ENCODE measurements at places on chromosomes 11 and 22.

DNA sequence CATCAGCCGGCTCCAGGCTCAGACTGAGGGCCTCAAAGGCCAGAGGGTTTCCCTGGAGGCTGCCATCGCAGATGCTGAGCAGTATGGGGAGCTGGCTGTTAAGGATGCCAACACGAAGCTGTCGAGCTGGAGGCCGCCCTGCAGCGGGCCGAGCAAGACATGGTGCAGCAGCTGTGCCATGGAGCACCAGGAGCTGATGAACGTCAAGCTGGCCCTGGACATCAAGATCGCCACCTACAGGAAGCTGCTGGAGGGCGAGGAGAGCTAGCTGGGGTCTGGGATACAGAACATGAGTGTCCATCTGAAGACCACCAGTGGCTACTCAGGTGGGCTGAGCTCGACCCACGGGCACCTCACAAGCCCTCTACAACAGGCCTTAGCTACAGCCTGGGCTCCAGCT, 4.0 kb upstream of the SCUBE2 start:
- no peak for DNase-seq

GRCh38 chr11:128707681-128708080, 13.8 kb downstream of the FLI1 start:
- no peak for DNase-seq

DNA sequence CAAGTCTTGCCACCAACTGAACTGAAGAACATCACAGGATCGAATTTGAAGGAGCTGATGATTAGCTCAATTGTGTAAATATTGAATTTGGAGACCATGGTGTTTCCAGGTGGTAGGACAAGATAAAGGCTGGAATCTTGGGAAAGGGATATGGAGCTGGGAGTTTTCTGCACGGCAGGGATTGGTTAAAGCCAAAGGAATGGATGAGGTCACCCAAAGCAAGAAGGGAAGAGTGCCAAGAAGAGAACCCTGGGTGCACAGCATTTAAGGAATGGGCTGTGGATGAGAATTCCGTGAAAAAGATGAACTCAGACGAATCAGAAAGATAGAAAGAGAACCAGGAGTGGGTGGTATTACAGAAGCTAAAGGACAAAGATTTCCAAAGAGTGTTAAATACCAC, 29.4 kb upstream of the RRAS2 start:
- DNase-seq: no peak

- DNase-seq: no peak
Observed at GRCh38 chr22:45600790-45601730, 70.6 kb upstream of the ATXN10 start.

DNA sequence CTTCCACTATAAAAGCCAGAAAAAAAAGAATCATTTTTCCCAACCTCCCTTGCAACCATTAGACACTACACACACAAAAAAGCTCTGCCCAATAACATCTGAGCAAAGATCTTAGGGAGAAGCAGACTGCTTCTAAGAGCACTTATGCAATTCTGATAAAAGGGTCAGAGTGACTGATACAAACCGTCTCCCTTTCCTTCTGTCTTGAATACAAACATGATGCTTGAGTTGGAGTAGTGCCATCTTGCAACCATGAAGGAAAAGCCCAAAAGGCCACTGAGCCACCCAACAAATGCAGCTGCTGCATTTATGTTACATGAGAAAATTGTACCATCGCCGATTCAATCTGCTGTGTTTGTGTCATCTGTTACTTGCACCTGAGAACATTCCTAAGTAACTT, 47.6 kb upstream of the EED start:
- no peak for DNase-seq

GRCh38 chr11:128580612-128581011, 6.7 kb downstream of the ETS1 start:
- no peak for DNase-seq

- no peak for DNase-seq
Observed at GRCh38 chr11:74612877-74613276, 20.5 kb downstream of the POLD3 start.

DNA sequence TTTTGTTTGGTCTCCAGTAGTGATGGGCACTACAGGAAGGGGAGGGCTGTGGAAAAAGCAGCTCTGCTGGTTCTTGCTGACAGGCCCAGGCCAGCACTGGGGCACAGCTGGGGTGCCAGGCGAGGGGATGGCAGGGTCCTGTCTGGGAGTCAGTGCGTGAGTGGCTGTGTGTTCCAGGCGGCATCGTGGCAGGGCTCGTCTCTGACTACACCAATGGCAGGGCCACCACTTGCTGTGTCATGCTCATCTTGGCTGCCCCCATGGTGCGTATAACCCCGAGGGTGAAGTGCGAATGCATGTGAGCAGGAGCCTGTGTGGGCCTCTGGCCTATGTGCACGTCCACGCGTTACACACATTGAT, 20.9 kb downstream of the SLC37A2 start:
- DNase-seq: no peak

DNA sequence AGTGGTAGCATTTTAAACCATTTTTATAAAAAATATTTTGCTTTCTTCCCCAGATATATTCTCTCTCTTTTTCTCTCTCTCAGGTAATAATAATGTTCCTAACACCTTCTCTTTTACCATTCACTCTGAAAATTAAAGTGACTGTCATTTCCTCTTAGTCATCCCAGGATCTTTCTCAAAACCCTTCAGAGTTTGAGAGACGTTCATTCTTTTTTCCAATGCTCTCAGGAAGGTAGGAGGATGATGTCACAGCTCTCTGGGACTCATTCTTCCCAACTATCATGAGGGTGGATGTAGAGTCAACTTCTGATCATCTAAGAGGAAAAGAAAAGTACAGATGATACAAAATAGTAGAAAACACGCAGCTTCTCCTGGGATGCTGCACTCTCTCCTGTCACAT, 60.2 kb upstream of the CRTAM start:
- DNase-seq: no peak

- no peak for DNase-seq
Observed at GRCh38 chr22:30675436-30675835, 7.8 kb upstream of the DUSP18 start.

DNA sequence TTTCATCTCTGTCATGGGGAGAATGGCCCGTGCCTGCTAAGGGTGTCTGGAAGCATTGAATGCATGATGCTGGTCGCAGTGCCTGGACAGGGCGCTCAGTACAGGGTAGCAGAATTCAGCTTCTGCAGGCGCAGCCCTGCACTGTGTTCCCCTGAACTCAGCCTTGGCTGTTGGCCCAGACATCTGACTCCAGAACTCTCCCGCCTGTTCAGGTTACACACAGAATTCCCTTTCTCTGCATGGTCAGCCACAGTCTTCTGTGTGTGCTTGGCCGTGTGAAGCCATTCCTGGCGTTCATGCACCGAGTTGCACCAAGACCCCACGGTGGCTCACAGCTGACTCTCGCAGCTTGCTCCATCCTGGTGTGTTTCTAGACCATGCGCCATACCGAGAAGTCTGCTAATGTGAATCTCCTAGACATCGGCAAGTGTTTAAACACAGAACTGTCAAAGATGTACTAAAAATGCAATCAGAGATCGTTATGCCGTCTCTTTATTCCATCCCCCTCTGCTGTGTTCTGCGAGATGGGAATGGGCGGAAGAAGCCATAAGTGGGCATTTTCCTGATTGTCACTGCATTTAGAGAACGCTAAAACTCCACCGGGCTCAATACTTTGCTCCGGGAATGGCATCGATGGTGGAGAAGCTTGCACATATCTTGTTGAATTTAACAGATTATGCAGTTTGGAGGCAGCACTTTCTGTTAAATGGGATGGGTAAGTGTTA, 55.6 kb downstream of the MPPED1 start:
- no peak for DNase-seq

DNA sequence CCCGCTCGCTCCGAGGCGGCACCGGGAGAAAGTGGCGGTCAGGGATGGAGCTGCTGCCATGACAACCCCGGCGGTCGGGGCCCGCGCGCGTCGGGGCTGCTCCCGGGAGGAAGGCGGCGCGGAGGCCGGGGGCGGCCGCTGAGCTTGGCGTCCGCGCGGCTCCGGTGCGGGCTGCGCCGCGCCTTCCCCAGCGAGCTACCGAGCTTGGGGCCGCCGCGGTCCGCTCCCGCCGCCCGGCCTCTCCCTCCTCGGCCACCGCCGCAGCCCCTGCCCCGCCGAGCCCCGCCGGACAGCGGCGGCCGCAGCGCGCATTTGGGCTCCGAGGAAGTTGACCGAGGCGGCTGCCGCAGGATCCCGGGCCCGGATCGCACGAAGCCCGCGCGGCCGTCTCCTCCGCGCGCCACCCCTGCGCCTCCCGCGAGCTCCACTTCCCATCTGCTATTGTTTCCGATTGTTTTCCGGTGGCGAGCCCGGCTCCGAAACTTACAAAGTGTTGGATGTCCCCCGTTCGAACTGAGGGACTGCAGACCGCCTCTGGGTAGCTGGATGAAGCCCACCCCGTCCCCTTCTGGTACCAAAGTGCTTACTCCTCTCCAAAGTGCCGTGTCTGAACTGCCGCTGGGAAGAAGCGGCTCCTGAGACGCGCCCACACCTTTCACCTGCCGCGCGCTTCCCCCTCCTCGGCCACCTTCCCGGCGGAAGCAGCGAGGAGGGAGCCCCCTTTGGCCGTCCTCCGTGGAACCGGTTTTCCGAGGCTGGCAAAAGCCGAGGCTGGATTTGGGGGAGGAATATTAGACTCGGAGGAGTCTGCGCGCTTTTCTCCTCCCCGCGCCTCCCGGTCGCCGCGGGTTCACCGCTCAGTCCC, 540.3 kb downstream of the NTM start:
- no peak for DNase-seq

- no peak for DNase-seq
Observed at GRCh38 chr11:130892861-130893260, 23.4 kb downstream of the SNX19 start.

- DNase-seq: no peak
Observed at GRCh38 chr11:134045799-134046635, 22.9 kb upstream of the JAM3 start.

GRCh38 chr11:104098555-104098954, 62.1 kb downstream of the DDI1 start:
- DNase-seq: no peak

- no peak for DNase-seq
Observed at GRCh38 chr11:72812604-72812966, 1.6 kb upstream of the ATG16L2 start.

- DNase-seq: no peak
Observed at GRCh38 chr22:49350441-49351121, 477.1 kb downstream of the BRD1 start.

DNA sequence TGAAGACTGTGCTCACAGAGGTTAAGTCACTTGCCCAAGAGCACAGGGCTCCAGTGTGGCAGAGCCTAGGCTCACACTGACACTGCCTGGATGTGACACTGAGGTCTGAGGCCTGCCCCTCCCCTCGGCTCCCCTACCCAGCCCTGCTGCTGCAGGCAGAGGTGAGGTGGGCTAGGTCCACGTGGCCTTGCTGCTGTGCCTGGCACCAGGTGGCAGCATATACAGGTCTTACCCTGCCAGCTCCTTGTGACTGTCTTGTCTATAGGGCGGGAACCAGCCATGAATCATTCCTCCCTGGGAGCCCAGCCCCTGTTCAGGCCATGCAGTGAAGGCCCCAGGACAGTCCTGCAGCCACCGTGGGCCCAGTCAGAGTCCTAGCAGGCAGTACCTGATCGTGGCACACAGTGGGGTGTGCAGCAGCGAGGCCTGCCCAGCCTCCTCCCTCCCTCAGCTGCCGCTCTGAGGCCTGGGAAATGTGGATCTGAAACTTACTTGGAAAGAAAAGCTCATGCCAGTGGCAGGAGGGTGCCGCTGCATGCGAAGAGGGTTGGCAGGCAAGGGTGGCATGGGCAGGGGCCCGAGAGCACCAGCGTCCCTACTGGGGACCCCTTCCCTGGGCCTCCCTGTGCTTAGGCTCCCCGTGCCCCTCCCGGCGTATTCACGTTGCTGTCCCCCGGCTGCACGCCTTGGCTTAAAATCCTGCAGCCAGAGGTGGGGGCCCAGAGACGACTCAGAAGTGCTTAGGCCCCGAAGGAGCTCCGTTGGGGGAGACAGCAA, 1.2 kb upstream of the CERK start:
- DNase-seq: peak; percentile 85

- no peak for DNase-seq
Observed at GRCh38 chr11:120739780-120740179, 228.2 kb downstream of the GRIK4 start.

GRCh38 chr11:13038366-13038765, 29.2 kb downstream of the RASSF10 start:
- no peak for DNase-seq

DNA sequence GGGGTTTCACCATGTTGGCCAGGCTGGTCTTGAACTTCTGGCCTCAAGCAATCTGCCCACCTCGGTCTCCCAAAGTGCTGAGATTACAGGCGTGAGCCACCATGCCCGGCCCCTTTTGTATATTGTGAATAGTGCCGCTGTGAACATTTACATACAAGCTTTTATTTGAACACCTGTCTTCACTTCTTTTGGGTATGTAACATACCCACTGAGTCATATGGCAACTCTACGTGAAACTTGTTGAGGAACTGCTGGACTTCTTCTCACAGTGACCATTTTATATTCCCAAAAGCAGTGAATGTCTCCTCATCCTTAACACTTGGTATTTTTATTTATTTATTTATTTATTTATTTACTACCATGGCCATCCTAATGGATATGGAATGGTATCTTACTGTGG, 3.9 kb upstream of the SCT start:
- DNase-seq: no peak

DNA sequence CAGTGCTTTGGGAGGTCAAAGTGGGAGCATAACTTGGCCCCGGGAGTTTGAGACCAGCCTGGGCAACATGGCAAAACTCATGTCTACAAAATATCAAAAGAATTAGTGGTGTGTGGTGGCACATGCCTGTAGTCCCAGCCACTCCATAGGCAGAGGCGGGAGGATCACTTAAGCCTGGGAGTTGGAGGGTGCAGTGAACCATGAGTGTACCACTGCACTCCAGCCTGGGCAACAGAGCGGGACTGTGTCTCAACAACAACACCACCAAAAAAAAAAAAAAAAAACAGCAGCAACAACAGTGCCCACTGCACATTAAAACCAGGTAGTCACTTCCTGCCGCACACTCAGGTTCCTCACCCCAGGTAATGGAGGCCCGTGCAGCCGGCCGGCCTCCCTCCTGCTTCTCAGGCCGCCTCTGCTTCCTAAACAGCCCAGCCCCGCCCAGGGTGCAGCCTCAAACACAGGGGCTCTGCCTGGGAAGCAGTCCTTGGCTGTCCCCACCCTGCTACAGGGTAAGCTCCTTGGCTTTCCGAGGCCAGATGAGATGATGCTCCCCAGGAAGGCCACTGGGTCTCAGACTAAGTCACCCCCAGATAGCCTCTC, 318.3 kb downstream of the SHANK2 start:
- DNase-seq: no peak

DNA sequence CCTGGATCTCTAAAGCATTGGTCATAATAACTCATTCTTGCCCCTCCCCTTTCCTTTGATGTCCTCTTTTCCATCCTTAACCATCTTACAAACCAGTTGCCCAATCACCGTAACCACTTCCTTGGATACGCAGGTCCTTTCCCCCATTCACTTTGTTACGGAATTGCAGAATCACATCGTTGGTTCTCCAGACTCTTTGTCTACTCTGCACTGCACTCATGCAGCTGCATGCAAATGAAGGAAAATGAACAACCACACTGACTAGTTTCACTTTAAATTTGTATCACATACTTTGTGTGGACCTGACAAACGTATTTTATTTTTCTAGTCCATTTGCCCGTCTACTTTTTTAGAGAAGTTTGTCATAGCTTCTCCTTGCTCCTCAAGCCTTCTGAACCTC, 69.9 kb downstream of the SLC5A12 start:
- DNase-seq: no peak

- DNase-seq: no peak
Observed at GRCh38 chr11:125443767-125444311, 52.2 kb downstream of the FEZ1 start.

GRCh38 chr11:68120273-68121066, 718 bp downstream of the CHKA start:
- DNase-seq: peak; percentile 60
